Umbilical cord (tissue), 2 donors: ENCODE measurements at places on chromosomes 3 and 15.

GRCh38 chr3:39960515-39961191, 151.2 kb downstream of the MYRIP start:
- DNase-seq, result peak; percentile 43

- no peak for DNase-seq
Observed at GRCh38 chr3:195263925-195264600, 6.9 kb downstream of the XXYLT1 start.

DNA sequence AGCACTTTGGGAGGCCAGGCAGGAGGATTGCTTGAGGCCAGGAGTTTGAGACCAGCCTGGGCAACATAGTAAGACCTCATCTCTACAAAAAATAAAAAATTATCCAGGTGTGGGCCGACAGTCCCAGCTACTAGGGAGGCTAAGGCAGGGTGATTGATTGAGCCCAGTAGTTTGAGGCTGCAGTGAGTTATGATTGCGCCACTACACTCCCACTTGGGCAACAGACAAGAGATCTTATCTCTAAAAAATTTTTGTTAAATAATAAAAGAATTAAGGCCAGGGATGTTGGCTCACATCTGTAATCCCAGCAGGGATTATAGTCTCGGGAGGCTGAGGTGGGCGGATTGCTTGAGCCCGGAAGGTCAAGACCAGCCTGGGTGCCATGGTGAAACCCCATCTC, 25.8 kb upstream of the NFKBIZ start:
- DNase-seq, result no peak

DNA sequence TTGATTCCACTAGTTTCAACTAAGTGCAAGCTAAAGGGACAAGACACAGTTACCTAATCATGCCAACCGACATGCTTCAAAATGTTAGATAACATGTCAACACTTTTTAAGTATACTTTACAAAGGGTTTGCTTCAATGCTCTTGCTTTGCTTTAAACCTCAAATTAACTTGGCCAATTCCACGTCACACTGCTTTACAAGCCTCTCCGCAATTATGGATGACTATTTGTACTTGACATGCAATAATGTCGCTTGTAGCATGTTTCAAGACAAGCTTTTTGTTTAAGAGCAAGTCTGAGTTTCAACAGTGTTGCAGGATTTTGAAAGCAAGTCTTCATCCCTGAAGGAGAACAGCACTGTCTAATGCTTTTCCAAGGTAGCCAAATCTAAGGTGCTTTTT, 86.9 kb downstream of the CNTN3 start:
- no peak for DNase-seq

- no peak for DNase-seq
Observed at GRCh38 chr15:62777671-62778070, 264.9 kb upstream of the TPM1 start.
